NCI-H187 (cell line): ENCODE measurements at places on chromosomes 16 and 17.

DNA sequence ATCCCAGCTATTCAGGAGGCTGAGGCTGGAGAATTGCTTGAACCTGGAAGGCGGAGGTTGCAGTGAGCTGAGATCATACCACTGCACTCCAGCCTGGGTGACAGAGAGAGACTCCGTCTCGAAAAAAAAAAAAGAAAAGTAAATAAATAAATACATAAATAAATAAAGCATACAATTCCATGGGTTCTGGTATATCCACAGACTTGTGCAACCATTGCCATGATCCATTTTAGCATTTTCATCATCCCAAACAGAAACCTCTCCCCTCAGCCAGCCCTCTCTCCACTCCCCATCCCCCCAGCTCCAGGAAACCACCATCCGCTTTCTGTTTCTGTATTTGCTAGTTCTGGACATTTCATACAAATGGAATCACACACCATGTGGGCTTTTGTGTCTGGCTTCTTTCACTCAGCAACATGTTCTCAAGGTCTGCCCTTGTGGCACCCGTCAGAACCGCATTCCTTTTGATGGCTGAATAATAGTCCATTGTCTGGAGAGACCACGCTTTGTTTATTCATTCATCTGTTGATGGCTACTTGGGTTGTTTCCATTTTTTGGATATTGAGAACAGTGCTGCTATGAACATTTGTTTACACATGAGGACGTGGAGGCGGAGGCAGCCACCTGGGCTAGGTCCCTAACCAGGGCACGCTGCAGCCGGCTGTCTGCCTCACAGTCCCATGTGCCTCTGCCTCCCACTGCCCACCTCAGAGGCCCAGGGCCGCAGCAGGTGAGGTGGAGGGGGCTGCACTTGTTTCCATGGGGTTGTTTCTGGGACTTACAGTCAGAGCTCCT is 76.2 kb downstream of the NT5M start:
- DNase-seq = no peak

- no peak for DNase-seq
Observed at GRCh38 chr16:74320707-74321106, 24.1 kb downstream of the PSMD7 start.

GRCh38 chr16:10741844-10742243 is 1.8 kb upstream of the NUBP1 start:
- no peak for DNase-seq

- no peak for DNase-seq
Observed at GRCh38 chr17:61285526-61286320, 113.9 kb upstream of the TBX2 start.

GRCh38 chr17:29836643-29837042 is 93.4 kb downstream of the SSH2 start:
- DNase-seq = no peak

- DNase-seq = no peak
Observed at GRCh38 chr17:41196068-41196467, 6.4 kb downstream of the KRTAP9-1 start.

DNA sequence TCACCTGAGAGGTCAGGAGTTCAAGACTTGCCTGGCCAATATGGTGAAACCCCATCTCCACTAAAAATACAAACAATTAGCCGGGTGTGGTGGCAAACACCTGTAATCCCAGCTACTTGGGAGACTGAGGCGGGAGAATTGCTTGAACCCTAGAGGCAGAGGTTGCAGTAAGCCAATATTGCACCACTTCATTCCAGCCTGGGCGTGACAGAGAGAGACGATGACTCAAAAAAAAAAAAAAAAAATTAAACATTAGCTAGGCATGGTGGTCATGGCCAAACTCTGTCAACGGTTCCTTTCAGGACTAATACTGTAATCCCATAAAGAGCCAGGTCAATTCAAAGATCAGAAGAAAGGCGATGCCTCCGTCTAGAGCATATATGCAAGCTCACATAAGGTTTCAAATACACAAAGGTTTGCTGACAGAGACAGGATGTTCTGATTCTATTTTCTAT is 2.4 kb downstream of the RNF157 start:
- DNase-seq = no peak

DNA sequence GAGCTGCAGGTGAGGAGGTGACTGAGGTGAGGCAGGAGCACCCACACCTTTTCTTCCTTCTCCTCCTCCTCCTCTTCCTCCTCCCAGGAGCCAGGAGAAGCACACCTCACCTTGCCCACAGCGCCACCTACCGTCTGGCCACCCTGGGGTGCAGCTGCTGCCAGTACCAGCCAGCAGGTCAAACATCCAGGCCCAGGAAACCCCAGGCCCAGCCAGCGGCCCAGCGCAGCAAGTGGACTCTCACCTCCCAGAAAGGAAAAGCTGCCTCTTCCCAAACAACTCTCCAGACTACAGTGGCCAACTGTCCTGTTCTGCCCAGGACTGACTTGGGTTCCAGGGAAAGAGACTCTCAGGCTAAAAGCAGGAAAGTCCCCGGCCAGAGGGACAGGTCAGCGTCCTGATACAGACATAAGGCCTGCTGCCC is 22.7 kb downstream of the PEMT start:
- DNase-seq = peak; percentile 5

GRCh38 chr16:80948886-80949493 is 57.7 kb downstream of the CMC2 start:
- no peak for DNase-seq

- DNase-seq = no peak
Observed at GRCh38 chr17:70352834-70353233, 183.5 kb downstream of the KCNJ2 start.

DNA sequence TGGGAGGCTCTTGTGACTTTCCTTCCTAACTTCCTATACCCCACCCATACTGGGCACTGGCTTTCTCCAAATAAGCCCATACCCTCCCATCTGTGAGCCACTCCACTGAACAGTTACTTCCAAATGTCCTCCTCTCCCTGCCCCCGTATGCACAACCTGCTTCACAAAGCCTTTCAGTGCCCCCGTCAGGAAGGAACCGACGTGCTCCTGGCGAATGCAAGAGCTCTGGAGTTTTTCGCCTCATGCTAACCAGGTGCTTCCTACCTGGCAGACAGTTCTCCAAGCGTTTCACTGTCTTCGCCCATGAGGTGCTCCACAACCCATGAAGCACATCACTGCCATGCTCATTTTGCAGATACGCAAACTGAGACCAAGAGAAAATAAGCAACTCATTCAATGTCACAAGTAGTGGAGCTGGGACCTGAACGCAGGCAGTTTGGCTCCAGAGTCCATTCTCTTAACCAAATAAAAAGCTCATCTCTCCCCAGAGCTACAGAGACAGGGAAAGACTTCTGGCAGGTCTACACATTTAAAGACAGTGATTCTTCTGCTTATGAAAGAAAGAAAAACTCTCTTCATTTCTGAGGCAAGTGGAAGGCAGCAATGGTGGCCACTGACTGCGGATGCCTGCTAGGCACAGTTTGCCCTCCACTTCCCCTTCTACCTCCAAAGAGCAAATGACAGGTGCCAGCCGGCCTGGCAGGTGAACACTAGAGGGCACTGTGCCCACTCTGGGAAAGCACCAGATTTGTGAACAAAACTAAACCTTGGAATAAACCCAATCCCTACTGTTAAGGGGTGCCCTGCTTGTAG is 23.8 kb downstream of the SPHK1 start:
- no peak for DNase-seq

GRCh38 chr17:64115822-64116534 is 14.0 kb downstream of the ERN1 start:
- no peak for DNase-seq

DNA sequence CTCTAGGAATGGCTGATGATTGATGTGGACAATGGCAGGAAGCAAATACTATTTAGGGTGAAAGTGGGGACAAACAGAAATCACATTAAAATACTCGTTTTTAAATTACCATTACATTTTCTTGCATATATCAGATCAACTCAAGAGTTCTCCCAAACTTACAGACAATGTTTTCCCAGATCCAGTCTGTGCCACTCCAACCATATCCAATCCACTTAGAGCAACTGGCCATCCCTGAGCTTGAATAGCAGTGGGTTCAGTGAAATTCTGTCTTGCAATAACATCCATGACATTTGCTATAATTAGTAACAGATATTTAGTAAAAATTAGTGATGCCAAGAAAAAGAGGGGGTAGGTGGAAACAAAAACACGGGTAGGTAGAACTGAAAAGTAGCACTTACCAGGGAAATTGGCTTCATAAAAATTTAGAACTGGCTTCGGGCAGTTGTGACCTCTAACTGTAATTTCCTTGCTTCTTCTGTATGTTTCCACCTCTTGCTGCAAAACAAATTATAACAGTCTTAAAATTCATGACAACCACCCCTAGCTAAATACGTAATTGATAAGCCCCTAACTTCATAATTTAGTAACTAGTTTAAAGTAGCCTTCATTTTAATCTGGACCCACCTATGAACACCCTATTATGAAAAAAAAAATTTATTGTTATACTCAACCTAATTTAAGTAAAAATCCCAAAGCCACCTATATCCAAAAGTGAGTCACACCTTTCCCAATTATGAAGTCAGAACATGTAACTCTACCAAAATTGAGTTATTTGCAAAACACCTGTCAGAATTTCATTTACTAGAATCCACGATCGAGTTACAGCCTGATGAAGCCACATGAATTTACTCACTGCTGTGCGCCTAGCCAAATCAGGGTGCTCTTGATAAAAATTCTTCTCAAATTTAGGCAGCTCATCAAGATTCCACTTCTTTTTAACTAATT is 2.0 kb downstream of the DDX5 start:
- DNase-seq = no peak

DNA sequence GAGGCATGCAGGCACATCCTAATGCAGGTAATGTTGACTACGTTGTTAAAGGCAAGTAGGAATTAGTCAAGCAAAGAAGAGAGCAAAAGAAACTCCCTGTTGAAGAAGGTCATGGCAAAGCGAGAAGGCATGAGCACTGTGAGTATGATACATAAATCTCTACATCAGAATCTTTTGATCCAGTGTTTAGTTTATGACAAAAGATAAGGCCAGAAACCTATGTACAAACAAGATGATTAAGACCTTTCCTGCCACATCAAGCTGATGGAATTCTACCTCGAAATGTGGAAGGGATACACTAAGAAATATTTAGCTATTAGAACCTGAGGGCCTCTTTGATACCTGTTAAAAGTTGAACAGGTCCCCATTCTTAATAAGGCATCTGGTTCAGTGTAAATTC is 20.2 kb downstream of the SYCE1L start:
- no peak for DNase-seq

DNA sequence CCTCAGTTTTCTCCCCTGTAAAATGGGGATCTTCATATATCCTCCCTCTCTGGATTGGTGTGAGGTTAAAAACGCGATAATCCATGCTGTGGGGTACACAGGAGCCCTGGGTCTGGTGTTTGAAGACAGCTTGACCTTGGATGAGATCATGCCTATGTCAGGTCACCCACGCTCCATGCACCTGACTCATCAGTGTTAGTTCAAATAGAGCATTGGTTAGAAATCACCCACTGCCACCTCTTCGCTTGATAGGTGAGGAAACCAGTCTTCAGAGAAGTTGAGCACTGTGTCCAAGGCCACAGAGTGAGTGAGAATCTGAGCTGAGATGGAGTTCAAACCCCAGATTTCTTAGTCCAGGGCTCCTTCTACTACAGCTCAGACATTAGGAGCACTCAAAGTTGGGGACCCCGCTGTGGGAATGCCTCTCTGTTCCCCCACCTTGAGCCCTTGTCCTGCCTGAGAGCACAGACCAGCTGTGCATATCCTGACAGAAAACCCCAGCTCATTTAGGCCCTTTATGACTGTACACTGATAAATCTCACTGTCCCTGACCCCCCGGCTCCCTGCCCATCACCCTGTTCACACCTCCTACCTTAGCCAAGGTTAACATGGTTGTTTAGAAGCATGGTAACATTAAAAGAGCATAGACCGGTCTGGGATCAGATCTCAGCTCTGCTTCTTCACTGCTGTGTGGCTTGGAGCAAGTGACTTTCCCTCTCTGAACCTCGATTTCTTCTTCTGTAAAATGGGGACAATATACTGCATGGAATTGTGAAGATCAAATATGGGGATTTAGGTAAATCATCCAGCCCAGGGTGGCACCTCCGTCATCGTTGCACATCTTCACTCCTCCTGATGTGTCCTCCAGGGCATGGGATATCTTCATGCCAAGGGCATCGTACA is 22.4 kb upstream of the LGALS9 start:
- no peak for DNase-seq

DNA sequence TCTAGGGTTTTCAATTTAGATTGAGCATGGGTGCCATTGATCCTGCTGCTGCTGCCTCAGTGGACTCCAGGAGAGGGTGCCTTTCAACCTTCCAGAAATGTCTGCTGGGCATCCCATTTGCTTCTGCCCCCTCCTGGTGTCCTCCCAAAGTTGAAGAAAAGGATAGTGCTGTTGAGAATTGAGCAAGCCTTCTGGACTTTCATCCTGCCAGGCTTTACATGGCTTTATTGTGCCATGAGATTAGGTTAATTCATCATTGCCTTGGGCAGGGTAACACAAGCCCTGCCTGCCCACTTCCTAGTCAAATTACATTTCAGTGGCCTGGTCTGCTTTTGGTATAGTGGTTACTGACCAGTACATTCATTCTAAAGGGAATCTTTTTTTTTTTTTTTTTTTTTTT is 17.9 kb upstream of the TANGO6 start:
- no peak for DNase-seq

GRCh38 chr17:80637048-80637781 is 92.6 kb downstream of the RPTOR start:
- peak; percentile 62 for DNase-seq
